SJSA1 (cell line): ENCODE measurements at places on chromosomes 5 and 9.

DNA sequence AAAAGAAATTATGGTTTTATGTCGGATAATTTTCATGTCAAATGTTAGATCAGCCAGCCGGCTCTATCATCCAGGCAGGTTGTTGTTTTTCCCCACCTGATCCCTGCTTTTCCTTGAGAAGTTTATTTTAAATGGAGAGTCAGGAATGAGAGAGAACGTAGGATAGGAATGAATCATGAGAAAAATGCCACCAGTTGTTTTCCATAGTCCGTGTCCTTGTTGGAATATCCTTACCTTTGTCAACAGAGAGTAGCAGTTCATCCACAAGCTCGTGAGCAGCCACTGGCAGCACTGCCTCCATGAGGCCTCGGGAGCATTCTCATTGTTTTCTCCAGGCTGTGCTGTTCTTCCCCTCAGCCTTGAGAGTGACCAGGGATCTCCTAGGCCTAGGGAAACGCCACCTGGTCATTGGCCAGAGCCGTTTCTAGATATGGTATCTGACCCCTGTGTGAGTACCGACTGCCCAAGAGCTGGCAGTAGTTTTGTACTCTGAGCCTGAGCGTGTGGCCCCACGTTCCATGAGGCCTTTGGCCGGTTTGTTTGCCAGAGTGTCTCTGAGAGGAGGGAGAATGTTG is 293.3 kb downstream of the FANCC start:
- DNase-seq = no peak

DNA sequence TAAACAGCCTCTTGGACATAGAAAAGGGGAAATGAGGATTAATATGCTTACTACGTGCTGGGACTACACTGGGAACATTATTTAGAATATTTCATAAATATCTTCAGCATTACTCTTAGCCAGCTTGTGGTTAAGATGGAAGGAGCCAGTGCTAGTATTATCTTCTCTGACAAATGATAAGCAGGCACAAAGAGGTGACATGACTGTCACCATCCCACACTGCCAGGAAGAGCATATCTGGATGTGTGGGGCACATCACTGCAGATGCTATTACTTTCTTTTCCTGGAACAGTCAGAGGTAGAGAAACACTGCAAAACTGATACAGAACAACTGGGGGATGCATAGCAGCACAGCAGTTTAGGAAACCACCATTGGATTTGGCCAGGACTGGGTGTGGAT is 281.0 kb upstream of the TNC start:
- no peak for DNase-seq

DNA sequence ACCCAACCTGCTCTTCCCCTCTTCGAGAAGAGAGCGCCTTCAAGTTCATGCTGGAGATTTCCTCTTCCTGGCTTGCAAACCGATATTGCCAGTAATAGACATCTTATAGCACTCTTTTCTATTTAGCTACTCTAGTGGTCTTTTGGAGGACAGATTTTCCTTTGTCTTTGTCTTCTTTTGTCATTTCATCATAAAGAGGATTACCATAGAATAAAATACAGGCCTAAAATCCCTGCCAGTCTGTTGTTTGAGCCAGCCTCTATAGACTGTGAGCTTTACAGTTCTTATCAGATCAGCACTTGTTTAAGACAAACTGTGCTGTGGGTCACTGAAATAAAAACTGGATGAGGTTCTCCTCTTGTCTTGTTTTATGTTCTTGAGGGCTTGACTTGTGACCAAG is 802.8 kb downstream of the NR2F1-AS1 start:
- DNase-seq = no peak

DNA sequence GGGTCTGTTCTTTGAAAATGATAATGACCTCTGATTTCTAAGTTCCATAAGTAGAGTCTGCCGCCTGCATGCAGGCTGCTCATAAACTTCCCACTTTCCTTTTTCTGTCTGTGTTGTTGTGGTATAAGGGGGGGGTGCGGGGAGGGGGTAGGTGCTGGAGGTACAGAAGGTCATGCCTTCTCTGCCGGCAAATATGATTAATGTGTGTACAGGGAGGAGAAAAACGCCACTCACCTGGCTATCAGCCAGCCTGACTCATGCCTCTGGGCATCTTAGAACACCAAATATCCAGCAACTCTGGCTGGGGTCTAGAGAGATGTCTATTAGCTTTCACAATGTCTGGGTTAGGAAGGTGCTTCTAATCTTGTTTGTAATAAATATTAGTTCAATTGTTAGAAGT is 128.3 kb downstream of the EFNA5 start:
- peak; percentile 79 for DNase-seq
